Right lung (tissue), 10 donors: ENCODE measurements at places on chromosomes 5 and 9. TPM values are rescaled to one million over a fixed set of nuclear protein-coding genes. Genes with fewer than 3 reads are reported as not detected.

GRCh38 chr5:53008751-53009150 is 19.6 kb downstream of the ITGA2 start:
- DNase-seq, result no peak

The S1PR3 gene
- 113 TPM for polyA plus RNA-seq

DNA sequence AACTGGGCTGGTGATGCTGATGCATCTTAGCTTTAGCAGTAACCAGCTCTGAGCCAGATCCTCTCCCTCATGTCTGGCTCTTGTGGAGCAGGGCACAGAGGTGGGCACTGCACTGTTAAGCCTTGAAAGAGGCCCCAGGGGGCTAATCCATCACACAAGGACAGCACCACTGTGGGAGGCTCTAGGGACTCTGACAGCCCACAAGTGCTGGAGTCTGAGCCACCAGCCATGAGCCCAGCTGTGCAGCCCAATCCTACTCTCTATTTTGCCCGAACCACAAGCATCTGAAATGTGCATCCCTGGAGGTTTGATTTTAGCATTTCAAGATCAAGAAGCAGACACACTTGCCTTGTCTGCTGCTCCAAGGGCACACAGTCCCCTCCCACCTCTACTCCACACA is 407.1 kb upstream of the TRPC7 start:
- no peak for DNase-seq

DNA sequence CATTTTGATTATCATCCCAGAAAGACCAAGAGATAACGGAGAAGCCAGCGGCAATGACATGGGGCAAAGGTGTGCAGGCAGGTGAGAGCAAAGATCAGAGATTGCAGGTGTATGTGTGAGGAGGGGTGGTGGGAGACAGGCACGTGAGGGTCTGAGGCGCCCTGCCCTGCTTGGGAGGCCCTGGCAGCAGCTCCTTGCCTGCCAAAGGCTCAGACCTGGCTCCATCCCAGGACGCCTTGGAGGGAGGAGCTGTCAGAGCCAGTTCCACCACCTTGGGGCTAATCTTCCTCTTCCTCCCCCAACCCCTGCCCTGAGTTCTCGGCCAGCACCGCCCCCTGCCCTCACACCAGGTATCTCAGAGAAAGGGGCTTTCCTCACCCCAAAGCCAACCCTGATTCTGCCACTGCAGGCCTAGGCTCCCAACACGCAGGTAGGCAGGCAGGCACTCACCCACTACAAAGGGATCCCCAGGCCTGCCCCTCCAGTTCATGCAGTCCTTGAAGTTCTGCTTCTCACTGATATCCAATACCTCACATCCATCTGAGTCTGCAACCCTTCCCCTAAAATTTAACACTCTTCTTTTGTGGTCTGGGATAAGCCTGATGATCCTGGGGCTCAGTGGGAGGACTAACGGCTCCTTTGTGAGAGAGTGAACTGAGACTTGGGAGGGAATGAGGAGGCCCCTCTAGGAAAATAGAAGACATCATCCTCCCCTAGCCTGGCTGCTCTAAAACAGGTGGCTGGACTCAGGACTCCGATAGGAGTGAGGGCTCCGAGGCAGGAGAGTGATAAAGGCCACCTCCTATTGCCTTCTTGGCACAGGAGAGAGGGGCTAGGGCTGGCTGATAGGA is 1.8 kb downstream of the AQP3 start:
- peak; percentile 41 for DNase-seq

DNA sequence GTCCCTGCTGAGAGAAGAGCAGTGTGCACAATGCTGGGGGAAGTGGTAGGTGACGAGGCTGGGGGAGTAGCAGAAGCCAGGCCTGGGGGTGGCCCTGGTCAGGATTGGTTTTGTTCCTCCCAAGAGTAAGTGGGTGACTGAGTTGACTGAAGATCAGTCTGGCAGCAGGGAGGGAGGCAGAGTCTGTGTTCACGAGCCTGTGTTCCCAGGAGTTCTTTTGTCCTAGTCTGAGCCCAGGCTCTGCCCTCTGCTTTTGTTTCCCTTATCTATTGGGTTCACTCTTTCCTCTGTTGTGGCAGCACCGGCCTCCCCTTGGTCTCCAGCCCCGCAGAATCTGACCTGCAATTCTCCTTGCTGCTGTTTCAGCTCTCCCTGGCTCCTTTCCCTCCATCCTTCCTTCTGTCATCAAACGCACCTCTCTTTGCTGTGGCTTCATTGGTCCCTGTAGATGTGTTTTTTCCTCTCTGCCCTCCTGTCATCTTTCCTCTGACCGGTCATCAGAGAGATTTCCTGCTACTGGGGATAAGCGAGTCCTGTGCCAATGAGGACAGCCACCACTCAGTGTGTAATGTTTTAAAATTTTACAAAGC is 607.4 kb downstream of the KIF4B start:
- DNase-seq, result no peak

DNA sequence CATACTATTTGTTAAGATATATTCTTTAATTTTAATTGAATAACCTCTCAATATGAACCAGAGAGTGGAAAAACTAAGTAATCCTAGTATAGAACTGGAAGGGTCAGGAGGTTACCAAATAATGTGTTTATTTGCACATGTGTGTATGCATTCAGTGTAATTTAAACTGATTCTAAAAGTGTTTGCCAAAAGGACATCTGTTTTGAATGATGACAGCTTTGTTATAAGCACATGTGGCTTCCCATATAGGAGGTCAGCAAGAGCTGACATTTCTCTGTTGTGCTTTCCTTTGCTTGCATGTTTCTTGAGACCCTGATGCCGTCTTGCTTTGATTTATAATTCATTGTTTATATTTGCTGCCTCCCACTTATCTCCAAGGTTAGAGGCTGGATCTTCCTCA is 383.4 kb downstream of the BRINP1 start:
- DNase-seq, result no peak

DNA sequence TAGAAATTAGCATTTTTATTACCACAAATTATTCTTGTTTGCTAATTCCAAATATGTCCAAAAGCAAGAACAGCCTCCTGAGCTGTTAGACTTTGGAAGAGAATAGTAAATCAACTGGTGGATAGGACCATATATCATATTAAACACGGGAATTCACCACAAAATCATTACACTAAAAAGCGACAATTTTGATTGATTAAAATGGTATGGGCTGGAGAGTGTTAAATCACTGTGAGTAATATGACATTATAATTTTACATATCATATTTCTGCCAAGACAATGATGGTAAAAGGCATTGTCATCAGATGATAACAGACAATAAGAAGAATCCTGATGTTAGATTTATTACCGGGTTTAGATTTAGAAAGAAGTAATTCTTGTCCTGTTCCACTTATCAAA is 107.2 kb upstream of the ARRDC3 start:
- DNase-seq, result no peak

The SLC6A18 gene
- 0.09 TPM for polyA plus RNA-seq
